ENCODE measurements at places on chromosomes 3 and 15. TPM values are rescaled to one million over a fixed set of nuclear protein-coding genes. Genes with fewer than 3 reads are reported as not detected.

COL8A1 gene
- 0.14 TPM for total RNA-seq

KLF15 gene
- 19.3 TPM for total RNA-seq

P2RY14 gene
- not detected for total RNA-seq

CAV3 gene
- not detected for total RNA-seq

SLMAP gene
- 45.7 TPM for total RNA-seq

TRH gene
- 0.36 TPM for total RNA-seq

SERPINI2 gene
- total RNA-seq: 0.86 TPM

LDHAL6B gene
- not detected for total RNA-seq

CMSS1 gene
- total RNA-seq: 60.9 TPM

TYRO3 gene
- 74.7 TPM for total RNA-seq

CADM2 gene
- 4.2 TPM for total RNA-seq

CPN2 gene
- not detected for total RNA-seq

IL16 gene
- 0.05 TPM for total RNA-seq
